GM04503 (cell line): ENCODE measurements at places on chromosomes 3 and 15.

GRCh38 chr15:44015545-44016305 is 179.3 kb downstream of the FRMD5 start:
- DNase-seq: no peak

- no peak for DNase-seq
These were observed 68.5 kb downstream of the WWTR1 start for GRCh38 chr3:149589332-149589731.

GRCh38 chr3:136018876-136019275 is 53.3 kb downstream of the PPP2R3A start:
- DNase-seq: peak; percentile 7

GRCh38 chr15:90799639-90800170 is 68.7 kb upstream of the FURIN start:
- DNase-seq: no peak

DNA sequence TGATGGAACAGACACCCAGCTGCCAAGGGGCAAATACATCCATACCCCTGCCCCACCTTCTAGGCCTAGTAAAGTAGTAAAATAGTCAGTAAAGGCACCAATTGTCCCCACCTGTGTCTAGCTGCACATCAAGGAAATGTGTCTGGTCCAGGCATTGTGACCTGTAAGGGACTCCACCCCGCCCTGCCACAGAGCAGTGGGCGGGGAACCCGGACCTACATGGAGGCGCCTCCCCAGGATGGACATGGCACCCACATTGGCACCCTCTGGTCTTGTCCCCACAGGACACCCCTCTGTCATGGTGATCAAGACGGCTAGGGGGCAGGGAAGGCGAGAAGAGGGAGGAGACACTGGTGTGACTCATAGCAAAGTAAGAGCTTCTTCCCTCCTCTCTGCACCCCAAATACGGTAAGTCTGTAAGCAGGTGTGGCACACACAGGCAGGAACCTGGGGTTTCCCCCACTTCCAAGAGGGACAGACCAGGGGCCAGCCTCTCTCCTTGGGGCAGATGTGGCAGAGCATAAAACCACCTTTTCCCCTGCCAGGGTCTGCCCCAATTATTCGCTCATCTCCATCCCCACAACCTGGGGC is 13.5 kb upstream of the LINGO1 start:
- DNase-seq: no peak
